G401 (cell line): ENCODE measurements at places on chromosomes 5 and 9. TPM values are rescaled to one million over a fixed set of nuclear protein-coding genes. Genes with fewer than 3 reads are reported as not detected.

Gene CCL21
- total RNA-seq: not detected in 2 replicates

Gene CATSPER3
- not detected in 2 replicates for total RNA-seq

Gene UGT3A2
- total RNA-seq: not detected in 2 replicates

GRCh38 chr5:156594406-156594805 is 255.7 kb upstream of the PPP1R2B start:
- no peak for DNase-seq
